ENCODE measurements at places on chromosomes 1 and 21.

DNA sequence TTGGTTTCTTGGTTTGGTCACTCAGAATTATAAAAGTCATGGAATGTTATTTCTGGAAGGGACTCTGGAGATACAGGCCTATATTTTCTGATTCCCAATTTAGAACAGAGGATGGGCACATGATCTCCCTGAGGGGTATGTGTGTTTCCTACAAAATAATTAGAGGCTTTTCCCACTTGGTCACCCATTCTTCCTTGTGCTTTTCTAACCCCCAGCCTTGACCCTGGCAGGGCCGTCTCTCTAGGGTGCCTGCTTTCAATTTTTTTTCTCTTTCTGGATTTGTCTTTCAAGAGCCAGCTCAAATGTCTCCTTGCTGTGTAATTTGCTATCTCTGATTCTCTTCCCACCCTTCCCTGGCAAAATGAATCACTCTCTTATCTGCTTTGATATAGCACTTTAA lies 131.9 kb downstream of the HLX start:
- no peak for DNase-seq

DNA sequence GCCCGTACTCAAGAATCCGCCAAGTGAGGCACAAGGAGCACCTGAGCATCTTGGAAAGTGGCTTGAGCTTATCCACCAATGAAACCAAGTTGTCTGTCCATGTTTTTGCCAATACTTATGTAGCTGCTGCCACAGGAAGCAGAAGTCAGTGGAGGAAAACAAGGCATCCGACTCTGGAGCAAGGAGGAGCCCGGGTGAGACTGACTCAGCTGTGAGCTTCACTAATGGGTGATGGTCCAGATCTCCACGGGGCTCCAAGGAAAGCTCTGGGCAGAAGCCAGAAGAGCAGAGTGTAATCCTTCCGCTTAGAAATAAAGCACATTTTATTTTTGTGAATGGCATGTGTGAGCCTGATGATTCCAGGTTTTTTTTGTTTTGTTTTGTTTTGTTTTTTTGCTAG lies 12.3 kb upstream of the SSR2 start:
- DNase-seq, result no peak

GRCh38 chr1:159444511-159444910 lies 5.0 kb downstream of the OR10J1 start:
- DNase-seq, result no peak

GRCh38 chr1:43550598-43551246 lies 20.0 kb downstream of the PTPRF start:
- no peak for DNase-seq

DNA sequence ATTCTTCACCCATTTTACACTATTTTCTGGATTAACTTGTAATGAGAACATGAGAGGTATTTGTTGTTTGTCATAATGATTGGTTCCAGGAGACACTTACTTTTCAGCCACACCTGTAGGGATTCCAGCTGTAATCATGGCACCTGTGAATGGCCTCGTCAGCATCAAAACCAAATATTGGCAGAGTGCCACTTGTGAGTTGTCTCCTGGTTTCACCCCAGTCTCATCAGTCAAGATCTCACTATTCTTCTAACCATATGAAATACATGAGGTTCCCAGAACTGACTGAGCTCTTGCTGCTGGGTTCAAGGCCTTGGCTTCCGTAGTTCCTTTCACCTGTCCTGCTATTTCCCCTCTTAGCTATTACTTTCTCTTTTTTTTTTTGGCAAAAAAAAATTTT lies 246.6 kb upstream of the ADGRL2 start:
- no peak for DNase-seq

DNA sequence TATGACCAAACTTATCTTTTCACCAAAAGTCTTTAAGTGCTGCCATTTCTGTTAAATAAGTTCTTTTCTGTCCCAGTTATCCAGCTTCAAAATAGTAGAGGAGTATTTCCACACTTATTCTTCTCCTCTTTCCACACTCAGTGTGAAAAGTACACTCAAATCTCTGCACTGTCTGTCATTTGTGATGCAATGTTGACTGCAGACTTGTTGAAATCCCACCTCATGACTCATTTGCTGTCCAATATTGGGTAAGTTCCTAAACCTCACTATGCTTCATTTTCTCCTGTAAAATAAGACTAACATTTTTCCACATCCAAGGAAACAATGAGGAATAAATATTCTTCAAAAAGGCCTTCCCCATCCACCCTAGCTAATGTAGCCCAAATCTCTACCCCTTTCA lies 17.5 kb downstream of the LRRIQ3 start:
- no peak for DNase-seq

GRCh38 chr1:229106526-229107125 lies 164.3 kb upstream of the RAB4A start:
- no peak for DNase-seq

DNA sequence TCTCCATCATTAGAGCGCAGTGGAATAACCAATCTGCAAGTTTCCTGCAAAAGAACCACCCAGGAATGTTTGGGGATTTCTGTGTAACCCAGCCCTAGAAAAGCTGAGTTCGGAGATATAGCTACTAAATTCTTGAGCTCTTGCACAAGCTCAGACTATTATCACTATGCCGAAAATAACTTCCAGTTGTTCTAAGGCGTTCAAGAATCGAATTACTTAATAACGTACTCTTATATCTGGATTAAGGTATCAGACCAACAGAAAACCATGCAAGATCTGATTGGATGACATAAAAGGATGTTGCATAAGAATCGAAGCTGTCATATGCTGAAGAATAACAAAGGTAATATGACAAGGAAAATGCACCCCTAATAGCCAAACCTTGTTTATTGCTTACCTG lies 7.5 kb upstream of the LAMC2 start:
- no peak for DNase-seq

- no peak for DNase-seq
Measured at GRCh38 chr1:221832151-221832550, 90.3 kb upstream of the DUSP10 start.

DNA sequence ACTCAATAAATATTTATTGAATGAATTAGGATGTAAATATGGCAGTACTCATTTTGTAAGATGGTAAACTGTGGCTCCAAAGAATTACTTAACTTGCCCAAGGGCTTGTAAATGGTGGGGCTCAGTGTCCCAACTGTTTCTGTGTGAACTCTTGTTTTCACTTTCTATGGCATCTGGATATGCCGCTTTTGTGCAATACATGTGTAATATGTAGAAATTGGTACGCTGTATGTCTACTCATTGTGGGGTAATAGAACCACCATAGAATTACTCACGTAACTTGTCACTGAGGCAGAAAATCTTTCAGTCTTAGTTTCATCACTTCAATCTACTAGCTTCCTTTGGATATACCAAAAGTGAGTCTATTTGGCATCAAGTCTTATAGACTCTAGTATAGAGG lies 977 bp downstream of the PRPF3 start:
- no peak for DNase-seq

DNA sequence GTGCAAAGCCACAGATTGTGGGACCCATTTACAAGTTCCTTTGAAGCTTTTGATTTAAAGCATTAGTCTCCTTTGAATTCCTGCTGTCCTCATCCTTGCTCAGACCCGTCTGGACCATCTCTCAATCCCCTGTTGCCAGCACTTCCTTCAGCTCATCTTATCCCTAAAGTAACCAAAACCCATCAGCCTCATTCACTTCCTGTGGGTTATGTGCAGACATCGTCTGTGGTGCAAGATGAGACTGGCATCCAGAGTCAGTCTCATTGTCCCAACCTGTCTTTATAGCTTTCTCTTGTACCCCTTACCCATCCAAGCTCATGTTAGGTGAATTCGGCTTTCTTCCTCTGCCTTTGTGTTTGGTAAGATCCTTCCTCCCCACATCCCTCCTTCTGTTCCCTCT lies 29.3 kb downstream of the ATP1A1 start:
- DNase-seq, result no peak

DNA sequence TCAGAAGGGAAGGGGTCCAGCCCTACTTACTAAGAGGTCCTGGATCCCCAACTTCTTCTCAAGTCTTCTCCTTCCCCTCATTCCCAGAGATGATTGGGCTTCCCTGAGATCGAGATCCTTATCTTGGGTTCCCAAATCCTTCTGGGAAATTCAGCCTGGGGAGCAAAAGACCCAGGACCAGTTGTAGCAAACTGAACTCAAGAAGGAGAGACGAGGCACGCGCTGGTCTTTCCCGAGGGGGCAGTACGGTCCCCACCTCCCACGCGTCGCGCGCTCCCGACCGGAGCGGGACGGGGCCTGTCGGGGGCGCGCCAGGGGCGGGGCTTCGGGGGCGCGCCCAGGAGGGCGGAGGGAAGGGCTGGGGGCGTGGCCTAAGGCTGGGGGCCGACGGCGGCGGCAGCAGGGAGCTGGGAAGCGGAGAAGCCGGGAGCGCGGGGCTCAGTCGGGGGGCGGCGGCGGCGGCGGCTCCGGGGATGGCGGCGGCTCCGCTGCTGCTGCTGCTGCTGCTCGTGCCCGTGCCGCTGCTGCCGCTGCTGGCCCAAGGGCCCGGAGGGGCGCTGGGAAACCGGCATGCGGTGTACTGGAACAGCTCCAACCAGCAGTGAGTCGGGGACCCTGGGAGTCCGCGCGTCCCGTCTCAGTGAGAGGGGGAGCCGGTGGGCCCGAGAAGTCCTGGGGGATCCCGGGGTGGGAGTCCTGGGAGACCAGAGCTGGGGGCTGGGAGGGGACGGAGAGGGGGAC lies at the start of gene EFNA3:
TSS of gene EFNA3 (plus strand) at position 369 of the 741 bp plus-strand sequence. CDS start at position 474, 105 bp downstream.
- no peak for DNase-seq

DNA sequence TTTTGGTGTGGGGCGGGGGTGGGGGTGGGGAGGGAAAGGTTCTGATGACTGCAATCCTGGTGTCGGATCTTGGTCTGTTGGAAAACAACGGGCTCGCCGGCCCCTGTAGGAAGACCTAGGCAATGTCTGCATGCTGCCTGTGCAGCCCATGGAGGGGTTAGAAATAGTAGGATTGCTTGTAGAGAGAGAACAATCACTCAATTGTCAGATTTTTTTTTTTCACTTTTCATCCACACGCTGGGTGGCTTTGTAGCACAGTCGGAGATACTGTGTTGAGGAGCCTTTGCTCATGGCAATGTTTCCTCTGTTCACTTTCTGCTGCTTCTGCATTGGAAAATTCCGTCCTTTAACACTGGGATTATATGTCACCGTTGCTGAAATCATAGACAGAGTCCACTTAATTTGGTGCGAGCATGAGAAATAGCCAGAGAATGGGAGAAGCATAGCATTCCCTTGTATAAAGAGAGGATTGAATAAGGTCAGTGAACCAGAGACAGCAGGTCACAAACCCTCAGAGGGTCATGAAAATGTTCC lies 107.5 kb downstream of the MRPS6 start:
- DNase-seq, result no peak

DNA sequence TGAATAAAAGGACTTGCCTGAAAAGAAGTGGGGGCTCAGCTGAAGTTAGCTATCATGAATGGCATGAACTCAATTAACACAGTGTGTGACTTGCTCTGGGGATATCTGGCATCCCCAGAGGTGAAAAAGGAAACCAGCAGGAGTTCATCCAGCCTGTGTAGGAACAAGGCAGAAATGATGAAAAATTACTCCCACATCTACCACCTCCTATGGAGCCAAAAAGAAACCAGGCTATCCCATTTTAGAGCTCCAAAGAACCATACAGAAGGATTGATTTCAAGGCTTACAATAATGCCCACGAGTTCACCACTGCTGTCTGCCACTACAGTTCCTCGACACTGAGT lies 25.3 kb downstream of the TP53BP2 start:
- DNase-seq, result no peak

DNA sequence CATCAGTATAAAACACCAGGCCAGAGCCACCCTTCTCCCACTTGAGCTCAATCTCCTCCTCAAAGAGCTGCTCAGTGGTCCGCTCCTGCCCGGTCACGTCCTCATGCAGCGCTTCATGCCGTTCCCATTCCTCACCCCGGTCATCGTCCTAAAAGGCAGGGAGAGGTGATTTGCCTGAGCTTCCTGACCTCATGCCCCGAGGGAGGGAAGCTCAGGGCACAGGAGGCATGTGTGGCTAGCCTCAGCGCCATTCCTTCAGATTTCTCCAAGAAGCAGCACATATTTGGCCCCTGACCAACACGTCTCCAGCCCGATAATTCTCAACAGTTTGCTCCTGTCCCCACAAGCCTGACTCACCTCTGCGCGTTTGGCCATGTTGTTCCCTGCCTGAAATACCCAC lies 4.2 kb upstream of the GPN2 start:
- DNase-seq, result no peak

- DNase-seq, result no peak
Measured at GRCh38 chr1:245953876-245954660, 553.0 kb downstream of the SMYD3 start.

DNA sequence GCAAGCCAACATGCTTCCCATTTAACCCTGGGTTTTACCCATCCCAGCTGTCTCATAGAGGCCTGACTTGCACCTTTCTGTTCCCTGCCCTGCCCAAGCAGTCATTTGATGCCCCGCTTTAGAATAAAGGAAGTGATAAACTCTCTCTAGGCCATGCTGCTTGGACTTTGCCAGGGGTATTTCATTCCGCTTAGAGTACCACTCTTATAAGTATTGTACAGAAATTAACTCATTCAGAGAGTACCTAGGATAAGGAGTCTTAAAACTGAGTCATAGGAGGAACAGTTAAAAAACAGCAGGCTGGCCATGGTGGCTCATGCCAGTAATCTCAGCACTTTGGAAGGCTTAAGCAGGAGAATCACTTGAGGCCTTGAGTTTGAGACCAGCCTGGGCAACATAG lies 21.0 kb upstream of the LYST start:
- DNase-seq, result no peak

GRCh38 chr1:181849071-181849470 lies 212.4 kb downstream of the ZNF648 start:
- DNase-seq, result no peak
